ENCODE measurements at places on chromosomes 1 and 21.
A peak's percentile ranks its signal among the peaks of the same experiment; 100 is the strongest.

GRCh38 chr1:117166076-117166475 lies 44.5 kb upstream of the TRIM45 start:
- no peak for DNase-seq

- DNase-seq, result no peak
These were observed 24.3 kb upstream of the PLCH2 start for GRCh38 chr1:2451741-2452140.

DNA sequence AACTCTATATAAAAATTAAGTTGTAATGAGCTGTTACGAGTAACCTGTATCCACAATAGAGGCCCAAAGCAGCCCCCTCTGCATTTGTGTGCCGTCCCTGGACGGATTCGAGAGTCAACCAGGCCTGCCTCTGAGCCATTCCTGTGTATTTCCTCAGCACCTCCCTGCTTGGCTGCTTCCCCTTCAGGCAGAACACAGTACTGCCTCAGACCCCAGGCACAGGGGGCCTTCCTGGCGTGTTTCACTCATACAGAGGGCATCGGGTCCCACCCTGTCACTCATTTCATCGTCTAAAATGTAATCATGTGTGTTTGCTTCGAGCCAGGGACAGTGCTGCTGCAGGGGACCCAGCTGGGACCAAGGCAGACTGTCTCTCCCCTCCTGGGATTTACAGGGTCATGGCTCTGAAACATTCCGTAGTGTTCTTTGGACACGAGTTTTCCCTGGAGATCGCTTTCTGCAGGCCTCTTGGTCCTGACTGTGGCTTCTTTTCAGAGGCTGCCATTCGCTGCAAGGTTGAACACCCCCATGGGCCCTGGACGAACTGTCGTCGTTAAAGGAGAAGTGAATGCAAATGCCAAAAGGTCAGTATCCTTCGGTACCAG lies 19.4 kb downstream of the LGALS8 start:
- no peak for DNase-seq

DNA sequence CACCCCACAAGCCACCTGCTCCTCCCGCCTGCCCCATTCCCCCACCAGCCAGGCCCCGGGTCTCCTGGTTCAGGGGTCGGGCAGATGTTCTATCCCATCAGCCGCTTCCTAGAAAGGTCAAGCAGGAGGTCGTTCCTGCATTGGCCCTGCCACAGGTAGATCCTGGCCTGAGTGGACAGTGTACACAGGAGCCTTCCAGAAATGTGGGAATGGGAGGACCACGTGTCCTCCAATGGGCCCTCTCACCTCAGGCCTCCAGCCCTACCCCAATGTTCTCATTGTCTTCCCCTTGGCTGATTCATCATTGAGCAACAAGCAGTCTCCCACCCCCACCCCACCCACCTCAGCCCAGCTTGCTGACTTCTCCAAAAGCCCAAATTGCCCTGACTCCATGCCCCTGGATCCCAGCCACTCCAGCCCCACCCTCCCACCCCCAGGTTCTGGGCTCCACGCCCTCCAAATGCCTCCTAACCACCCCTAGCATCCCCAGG lies 2.1 kb downstream of the S100A16 start:
- DNase-seq, result no peak

DNA sequence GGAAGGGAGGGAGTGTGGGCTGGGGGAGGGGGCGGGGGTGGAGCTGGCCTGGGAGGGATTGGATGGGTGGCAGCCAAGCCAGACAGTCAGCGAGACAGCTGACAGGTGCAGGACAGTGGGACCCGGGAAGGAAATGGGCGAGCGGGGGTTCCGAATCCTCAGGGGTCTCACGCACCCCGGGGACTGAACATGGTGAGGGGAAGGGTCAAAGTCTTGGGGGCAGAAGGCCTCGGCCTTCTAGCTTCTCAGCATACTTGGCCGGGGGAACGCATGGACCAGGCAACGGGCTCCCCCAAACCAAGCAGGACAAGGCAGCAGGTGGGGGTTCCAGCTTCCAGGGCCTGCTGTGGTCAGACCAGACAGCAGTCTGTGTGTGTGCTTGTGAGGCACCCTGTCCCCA lies 23.1 kb downstream of the CASZ1 start:
- no peak for DNase-seq

- DNase-seq, result no peak
These were observed 40.3 kb downstream of the RGS5 start for GRCh38 chr1:163162381-163162914.

DNA sequence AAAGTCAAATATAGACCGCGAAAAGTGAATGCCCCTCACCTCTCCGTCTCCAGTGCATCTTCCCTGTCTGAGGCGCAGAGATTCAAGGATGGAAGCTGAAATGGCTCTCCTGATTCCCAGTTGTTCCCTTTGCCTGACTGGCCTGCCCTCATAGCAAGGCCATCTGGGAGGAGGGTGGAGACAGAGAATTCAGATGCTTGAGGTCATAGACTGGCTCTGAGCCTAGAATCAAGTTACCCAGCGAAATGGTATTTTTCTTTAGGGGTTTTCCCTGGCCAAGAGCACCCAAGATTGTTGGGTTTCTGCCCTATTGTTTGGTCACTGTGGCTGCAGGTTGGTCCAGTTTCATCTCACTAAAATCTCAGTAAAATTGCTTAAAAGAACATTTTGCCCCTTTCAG lies 7.2 kb downstream of the METTL13 start:
- DNase-seq, result no peak

- DNase-seq, result no peak
These were observed 486.7 kb upstream of the ZP4 start for GRCh38 chr1:238377280-238377919.

DNA sequence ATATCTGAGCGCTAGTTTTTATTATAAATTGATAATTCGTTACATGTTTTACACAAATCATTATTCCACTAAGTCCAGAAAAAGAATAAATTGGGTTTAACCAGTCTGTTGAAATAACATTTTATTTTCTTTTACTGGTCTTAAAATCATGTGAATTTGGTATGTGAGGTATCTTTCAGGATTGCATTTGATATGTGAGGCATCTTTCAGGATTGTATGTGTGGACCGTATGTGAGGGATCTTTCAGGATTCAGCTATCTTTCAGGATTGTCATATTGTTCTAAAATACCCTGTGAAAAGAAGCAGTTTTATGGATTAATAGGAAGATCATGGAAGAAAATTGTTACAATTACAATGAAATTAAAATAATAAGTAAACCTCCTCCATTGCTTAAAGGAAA lies 42.9 kb downstream of the USP25 start:
- DNase-seq, result no peak

GRCh38 chr1:30957560-30958222 lies 49.1 kb upstream of the SDC3 start:
- DNase-seq, result no peak

GRCh38 chr1:203520315-203520714 lies 26.4 kb downstream of the OPTC start:
- DNase-seq, result no peak

DNA sequence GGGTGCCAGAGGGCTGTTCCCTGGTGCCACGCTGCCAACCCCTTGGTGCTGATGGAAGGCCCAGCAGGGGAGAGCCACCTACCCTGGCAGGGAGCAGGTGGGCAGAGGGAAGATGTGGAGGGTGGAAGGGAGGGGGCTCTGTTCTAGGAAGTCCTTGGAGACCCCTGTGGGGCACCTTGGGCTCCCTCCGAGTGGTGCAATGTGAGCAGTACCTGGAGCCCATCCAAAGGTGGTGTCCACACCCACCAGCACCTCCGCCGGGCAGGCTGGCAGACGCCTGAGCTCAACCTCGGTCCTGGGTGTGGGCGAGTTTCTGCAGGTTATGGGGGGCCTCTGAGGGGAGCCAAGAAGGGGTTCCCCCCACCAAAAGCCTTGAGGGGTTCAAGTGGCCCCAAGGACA lies 11.3 kb upstream of the DNMT3L start:
- no peak for DNase-seq

DNA sequence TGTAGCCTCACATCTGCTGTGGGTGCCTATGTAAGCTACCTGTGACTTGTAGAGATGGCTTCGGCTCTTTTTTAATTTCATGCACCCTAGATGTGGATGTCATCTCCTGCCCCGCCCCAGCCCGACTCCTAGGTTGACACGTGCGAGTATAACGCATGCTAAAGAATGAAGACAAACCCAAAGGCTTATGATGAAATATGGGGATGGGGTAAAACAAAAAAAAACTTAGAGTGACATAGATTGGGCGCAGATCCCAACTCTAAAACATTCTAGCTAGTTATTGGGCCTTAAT lies 613 bp upstream of the ERO1B start:
- no peak for DNase-seq

GRCh38 chr1:234208791-234209190 lies 164.5 kb upstream of the COA6 start:
- no peak for DNase-seq

- no peak for DNase-seq
These were observed 40.5 kb downstream of the EPHB2 start for GRCh38 chr1:22751124-22751531.

- no peak for DNase-seq
These were observed 88.4 kb downstream of the ADGRL4 start for GRCh38 chr1:78918157-78918556.

- DNase-seq, result no peak
These were observed 4.1 kb upstream of the TMEM81 start for GRCh38 chr1:205088341-205088740.

DNA sequence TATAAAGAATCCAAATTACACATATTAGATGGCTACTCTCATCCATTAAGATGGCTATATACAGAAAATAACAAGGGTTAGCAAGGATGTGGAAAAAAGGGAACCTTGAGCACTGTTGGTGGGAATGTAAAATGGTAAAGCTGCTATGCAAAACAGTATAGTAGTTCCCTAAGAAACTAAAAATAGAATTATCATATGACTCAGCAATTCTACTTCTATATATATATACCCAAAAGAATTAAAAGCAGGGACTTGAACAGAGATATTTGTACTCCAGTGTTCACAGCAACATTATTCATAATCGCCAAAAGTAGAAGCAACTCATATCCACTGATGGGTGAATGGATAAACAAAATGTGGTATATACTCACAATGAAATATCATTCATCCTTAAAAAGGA lies 126.1 kb downstream of the KCNH1 start:
- no peak for DNase-seq

GRCh38 chr1:11788549-11789053 lies 17.2 kb downstream of the MTHFR start:
- no peak for DNase-seq

- no peak for DNase-seq
These were observed 127.9 kb downstream of the CLIC6 start for GRCh38 chr21:34796518-34797200.

DNA sequence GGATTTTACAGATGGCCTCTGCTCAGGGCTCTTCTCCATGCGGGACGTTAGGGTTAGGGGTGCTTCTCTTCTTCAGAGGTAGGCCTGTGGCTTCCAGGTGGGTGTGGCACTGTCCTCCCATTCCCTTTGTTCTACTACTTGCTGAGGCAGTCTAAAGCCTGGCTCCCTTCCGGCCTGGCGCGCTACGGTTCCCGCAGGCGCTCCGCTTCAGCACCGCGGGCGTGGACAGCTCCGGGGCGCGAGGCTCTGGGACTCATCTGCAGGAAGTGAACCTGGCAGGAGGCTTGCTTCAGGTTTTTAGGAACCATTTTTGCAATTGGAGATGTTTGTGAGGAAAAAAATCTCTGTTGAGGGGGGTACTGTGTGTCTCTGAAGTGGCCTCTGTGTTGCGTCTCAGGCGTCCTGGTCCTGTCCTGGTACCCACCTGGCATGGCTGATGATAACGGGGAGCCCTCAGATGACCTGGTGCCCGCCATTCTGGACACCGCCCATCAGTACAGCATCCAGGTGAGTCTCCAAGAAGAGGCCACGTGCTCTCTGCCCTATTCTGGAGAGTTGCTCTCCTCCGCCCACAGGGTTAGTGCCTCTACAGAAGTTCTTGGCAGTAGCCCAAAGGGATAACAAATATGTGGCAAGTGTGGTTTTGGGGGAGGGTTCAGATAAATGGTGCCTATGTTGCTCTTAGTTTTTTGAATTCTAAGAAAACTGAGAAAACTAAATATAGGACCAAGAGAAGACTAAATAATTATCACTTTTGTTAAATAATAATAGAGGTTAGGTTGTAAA lies 1.9 kb downstream of the MANEAL start:
- no peak for DNase-seq

GRCh38 chr1:111707906-111708305 lies 31.3 kb downstream of the INKA2 start:
- no peak for DNase-seq

- DNase-seq, result peak; percentile 42
These were observed 770 bp downstream of the NTNG1 start for GRCh38 chr1:107141491-107142126.

DNA sequence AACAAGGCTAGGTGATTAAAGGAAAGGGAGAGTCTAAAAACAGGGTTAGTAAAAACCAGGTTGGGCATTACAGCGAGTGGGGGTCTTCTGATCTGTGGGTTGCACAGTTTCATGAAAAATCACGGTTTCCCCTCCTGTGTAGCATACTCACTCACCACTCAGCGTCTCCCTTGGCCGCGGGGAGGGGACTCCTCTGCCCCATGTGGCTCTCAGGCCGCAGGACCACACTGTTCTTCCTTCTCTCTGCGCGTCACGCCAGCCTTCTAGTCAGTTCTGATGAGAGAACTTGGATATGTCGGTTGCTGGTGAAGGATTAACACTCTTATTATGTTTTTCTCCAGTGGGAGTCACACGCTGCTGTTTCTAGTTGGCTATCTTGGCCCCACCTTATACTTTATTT lies 254.6 kb upstream of the LRRC7 start:
- DNase-seq, result no peak

Data from NCI-H748 treated with DMSO at 0.1 percent for 48 hours (cell line).